GM06990 (cell line): ENCODE measurements at places on chromosomes 16 and 17.

GRCh38 chr16:55453909-55454308 is 25.1 kb upstream of the MMP2 start:
- DNase-seq: no peak

DNA sequence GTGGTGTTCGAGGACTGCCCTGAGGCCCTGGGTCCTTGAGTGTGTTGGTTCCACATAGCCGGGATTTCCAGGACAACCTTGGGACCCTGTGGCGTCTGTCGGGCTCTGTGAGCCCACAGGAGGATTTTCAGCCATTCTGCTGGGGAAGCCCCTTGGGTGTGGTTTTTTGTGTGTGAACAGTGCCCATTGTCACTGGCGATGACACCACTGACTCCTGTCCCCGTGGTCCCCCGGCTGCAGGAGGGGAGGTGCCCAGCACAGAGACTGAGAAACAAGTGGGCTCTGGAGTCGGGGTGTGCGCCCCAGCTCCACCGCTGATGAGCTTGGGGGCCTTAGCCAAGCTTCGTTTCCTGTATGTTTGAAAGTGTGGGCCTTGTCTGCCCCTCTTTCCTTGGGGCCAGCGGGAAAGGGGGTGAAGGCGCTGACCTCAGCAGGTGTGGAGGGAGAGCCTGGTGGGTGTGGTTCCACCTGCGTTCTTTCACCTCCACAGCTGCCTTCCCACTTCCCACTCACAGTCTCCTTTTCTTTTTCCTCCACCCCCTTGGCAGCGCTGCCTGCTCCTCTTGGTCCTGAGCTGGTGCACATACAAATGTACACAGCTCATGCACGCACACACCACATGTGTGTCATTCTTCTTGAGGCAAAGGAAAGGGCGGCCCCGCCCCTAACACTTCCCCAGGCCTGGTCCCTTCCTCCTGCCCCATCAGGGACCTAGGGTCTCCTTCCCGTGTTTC is 16.1 kb downstream of the MGRN1 start:
- DNase-seq: no peak

GRCh38 chr17:44353672-44354331 is 8.7 kb downstream of the GRN start:
- no peak for DNase-seq

GRCh38 chr16:2243031-2243528 is 6.8 kb downstream of the DNASE1L2 start:
- DNase-seq: no peak

DNA sequence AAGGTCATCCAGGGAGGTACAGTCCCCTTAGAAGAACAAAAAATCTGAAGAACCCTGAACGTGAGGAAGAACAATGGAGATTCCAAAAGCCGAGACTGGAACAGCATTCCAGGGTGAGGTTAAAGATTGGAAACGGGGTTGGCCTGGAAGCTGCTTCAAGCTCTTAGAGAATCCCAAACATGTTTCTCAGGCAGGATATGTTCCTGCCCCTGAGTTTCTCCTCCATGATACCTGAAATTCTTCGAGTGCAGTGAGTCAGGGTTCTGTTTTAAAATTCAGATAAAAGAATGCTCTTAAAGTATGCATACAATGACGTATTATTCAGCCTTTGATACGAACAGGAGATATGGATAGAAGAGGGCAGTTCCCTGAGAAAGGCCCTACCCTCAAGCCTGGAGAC is 293.1 kb downstream of the HS3ST3B1 start:
- DNase-seq: no peak
